Activated T-cell treated with anti-CD3 and anti-CD28 coated beads, Interleukin-2, amount 50 U/mL, for 72 hours (primary cell): ENCODE measurements at places on chromosomes 2 and 18.

DNA sequence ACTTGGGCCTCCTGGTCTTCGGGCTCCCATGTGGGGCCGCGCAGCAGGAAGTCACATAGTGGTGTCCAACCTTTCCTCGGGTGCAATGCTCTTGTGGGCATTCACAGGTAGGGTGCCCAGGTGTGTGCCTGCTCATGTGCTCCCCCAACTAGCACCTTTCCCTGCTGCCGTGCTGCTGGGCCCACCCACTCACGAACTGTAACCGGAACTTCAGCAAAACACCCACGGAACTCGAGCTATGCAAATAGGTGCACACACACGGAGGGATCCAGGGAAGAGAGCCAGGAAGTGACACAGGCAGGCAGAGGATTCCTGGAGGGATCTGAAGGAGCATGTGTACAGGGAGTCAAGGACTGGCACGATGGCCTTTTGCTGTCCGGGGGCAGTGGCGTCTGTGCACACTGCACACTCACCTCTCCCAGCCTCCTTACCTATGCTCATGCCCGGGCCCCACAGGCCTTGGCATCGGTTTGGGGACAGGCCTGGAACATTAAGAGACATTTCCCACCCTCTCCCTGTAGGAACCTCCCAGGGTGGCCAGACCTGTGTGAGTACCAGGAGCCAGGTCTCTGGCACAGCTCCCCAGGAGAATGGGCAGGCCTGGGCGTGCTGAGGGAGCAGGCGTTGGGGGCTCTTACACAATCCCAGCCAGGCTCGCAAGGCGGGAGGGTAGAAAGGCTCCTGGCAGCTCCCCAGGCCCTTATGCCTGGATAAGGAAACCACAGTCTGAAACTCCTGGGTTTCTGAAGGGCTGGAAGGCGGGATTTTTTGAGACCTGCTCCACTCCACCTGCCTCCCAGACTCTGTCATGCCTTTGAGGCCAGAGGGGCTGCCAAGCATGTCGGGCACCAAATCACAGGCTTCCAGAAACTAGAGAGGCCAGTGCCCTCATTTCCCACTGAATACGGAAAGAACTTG lies 6.6 kb upstream of the PTMA start:
- DNase-seq: no peak

GRCh38 chr2:39852831-39853230 lies 73.8 kb upstream of the THUMPD2 start:
- DNase-seq: no peak

DNA sequence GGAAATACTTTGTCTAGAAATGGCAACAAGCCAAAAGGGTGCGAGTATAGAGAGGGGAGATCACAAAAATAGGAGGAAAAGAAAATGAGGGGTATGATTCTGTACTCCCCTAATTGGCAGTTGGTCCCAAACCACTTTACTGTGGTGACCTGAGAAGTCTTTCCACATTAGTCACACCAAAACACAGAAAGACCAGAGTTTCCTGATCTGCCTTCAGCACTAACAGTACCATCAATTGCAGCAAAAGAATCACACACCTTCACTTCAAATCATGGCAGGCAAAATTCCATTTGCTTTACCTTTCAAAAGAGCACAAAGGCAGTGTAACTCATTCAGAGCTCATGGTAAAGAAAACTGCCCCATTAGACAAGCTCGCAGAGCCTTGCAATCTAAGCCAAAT lies 86.8 kb downstream of the ALK start:
- DNase-seq: no peak

DNA sequence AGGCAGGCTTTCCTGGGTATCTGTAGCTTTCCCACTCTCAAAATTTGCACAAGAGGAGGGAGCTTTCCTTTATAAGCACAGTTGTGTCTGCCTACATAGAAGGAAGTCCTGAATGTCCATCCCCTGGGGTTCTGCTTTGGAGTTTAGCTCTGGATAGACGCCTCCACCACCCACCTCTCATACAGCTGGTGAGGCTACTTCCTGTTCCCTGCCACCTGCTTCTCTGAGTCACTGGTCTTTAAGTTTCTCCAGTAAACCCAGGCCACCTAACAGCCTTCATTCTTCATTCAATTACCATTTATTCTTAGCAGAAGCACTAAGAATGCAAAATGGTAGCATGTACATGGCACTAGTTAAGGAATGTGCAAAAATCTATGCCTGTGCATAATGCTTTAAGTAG lies 407.8 kb downstream of the CDH2 start:
- no peak for DNase-seq

DNA sequence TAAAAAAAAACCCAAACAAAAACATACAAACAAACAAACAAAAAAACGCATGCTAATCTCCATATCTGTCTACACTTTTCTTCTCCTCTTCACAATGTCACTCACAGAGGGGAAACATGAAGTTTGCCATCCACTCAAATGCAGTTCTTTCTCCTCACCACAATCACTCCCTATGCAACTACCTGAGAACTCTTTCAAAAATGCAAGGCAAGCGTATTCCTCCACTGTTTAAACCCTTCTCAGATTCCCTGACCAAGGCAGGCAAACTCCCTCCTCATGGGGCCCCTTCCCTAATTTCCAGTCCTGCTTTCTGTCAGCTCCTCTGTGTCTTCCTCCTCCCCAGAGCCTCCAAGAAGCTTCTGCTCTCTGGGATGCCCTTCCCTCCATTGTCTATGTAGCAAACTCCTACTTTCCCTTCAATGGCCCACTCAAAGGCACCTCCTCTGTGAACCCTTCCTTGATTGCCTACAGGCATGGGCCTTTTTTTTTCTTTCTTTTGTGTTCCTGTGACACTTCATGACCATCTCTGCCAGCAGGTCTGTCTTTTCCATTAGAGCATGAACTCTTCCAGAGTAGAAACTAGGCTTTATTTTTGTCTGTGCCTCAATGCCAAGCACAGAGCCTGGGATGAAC lies 143.8 kb upstream of the SLC1A4 start:
- no peak for DNase-seq
